ENCODE measurements at places on chromosomes 1 and 21.

DNA sequence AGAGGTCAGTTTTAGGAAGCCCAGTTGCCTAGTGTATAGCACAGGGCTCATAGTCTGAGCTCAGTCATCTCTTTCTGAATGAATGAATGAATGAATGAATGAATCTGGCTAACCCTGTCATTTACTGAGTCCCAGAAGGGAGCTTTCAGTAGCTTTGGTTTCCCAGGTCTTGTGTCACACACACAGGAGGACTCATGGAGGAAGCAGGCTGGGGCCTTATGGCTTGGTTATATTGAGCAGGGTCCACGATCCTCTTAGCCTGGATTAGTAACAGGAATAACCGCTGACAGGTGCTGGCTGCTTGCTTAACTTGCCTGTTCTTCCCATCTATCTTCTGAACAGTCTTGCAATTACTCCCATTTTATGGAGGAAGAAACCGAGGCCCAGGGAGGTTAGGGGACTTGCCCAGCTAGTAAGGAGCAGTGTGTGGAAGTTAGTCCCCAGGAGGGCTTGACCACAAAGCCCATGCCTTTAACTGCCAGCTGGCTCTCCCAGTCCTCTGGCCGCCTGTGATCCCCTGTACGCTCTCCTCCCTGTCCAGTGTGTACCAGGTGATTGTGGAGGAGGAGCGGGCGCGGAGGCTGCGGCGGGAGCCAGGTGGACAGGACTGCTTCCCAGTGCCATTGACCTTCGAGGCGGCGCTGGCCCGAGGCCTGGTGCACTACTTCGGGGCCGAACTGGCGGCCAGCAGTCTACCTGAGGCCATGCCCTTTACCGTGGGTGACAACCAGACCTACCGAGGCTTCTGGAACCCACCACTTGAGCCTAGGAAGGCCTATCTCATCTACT is 46.0 kb downstream of the PTPRU start:
- DNase-seq: no peak

GRCh38 chr1:116387551-116387950 is 14.5 kb downstream of the ATP1A1 start:
- DNase-seq: no peak

GRCh38 chr1:5779608-5780323 is 212.5 kb downstream of the NPHP4 start:
- DNase-seq: peak; percentile 11

GRCh38 chr1:36339215-36339614 is 15.8 kb upstream of the EVA1B start:
- no peak for DNase-seq

Measured in right hindlimb (tissue), 1 donor.